ENCODE measurements at places on chromosomes 2 and 18.

DNA sequence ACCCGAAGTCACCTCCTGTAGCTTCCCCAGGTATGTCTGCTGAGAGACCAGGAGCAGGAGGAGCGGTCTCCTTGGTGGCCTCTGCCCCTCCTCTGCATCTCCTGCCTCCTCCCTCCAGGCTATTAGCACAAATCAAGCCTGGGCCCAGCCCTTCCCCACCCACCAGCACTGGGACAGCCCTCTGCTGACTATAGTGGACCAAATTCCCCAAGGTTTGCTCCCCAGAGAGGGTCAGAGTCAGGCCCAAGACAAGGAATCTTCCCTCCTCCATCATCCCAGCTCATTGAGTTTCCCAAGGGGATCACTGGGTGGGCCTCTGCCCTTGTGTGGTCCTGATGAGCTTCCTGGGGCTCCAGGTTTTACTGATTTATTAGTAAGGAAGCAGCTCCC is 62.1 kb downstream of the EMILIN2 start:
- no peak for DNase-seq

- peak; percentile 60 for DNase-seq
Observed at GRCh38 chr2:222939208-222939856, 78.5 kb downstream of the ACSL3 start.

GRCh38 chr18:25743646-25744151 is 346.7 kb downstream of the SS18 start:
- DNase-seq = peak; percentile 13

GRCh38 chr2:65264821-65265670 is 37.4 kb downstream of the ACTR2 start:
- DNase-seq = peak; percentile 76

GRCh38 chr18:60372596-60372995 is at the start of gene MC4R:
TSS of gene MC4R (minus strand) at chr18:60372775. CDS start at chr18:60372349, 426 bp downstream.
- DNase-seq = peak; percentile 92

DNA sequence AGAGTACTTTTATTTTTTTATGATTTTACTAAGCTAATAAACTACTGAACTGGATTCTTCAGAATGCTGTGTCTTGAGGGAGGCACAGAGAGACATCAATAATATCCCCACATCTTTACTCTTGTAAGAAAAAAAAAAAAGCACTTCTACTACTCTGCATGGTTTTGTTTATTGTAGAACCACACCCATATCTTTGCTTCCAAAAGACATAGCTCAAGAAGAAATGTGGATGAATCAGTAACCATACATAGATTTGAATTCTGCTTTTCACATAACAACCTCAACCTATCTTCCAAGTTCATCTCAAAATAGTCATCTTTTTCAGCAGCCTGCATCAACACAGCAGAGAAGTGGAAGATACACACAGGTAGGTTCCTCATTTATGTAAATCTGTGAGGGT is 12.2 kb upstream of the COL5A2 start:
- no peak for DNase-seq

DNA sequence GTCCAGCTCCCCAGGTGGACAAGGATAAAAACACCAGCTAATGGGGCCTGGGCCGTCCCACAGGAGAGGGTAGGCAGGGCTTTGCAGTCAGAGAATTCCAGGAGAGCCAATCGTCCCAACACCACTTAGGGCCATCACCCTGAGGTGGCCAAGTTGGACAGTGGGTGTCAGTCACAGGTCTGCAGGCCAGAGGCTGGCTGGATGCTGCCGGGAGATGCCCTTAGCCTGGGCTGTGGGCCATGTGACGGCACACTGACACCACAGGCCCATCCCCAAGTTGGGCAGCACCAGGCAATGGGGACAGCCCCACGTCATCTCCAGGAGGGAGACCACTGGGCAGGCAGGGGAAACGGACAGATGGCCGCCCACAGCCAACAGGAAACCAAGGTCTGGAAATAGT is 53.9 kb downstream of the KIF1A start:
- no peak for DNase-seq

GRCh38 chr2:100017633-100018032 is 124.8 kb downstream of the AFF3 start:
- peak; percentile 32 for DNase-seq

DNA sequence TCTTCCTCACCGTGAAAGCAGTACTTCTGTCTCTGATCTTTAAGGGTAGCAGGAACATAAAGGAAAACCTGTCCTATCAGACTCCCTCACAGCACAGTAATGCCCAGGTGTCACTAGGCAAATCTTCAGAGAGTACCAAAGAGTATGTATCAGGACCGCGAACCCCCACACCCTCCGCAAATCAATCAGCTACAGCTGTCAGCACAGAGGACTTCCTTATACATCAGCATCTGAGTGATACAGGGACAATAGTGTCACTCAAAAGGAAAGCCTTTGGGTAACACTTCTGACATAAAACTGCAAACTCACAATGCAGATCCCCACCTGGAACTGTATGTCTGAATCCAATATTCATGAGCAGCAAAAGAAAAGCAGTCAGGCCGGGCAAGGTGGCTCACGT is 2.6 kb downstream of the AFG3L2 start:
- no peak for DNase-seq

DNA sequence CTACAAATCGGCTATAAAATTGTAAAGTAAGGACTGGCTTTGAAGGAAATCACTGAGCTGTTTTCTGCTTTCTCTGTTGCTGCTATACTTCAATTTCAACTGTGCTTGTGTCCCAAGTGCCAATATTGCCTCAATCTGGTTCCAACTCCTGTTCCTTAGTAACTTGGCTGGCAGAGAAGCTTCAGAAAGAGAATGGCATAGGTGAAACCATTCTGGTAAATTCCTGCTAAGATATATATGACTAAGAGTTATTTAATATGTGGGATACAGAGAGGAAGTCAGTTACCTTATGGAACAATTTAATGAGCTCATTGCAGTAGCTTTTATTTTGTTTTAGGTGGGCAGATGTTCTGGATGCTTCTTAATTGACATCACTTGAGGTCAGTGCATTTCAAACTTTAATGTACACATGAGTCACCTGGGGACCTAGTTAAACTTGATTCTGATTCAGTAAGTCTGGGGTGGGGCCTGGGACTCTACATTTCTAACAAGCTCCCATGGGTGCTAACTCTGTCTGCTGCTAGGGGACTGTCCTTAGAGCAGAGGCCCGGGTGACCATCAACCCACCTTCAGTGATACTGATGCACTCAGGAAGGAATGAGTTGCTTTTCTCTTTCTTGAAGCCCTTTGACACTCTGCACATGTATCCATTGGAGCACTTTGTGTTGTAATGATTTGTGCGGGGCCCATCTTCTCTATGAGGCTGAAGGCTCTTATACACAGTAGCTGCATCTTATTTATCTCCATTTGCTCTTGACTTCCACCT is 47.6 kb downstream of the LIPG start:
- no peak for DNase-seq

- peak; percentile 10 for DNase-seq
Observed at GRCh38 chr18:4035521-4035920, 419.6 kb downstream of the DLGAP1 start.

- DNase-seq = no peak
Observed at GRCh38 chr2:234399451-234400246, 97.2 kb downstream of the ARL4C start.

DNA sequence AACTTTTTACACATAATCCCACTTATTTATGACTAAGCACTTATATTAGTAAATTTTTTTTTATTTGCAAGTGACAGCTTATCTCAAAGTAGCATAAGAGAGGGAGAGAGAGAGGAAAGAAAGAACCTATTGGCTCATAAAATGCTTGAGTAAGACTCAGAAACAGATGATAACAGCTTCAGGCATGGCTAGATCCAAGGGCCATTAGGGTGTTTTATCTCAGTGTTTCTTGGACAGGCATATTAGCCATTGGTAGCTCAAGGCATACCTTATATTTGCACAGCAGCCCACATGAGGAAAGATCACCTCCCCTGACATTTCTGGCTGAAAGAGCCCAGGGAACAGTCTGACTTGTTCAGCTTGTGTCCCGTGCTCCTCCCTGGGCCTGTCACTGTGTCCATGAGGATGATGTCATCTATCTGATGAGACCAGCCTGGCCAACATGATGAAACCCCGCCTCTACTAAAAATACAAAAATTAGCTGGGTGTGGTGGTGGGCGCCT is 64.4 kb downstream of the IL1R2 start:
- no peak for DNase-seq

DNA sequence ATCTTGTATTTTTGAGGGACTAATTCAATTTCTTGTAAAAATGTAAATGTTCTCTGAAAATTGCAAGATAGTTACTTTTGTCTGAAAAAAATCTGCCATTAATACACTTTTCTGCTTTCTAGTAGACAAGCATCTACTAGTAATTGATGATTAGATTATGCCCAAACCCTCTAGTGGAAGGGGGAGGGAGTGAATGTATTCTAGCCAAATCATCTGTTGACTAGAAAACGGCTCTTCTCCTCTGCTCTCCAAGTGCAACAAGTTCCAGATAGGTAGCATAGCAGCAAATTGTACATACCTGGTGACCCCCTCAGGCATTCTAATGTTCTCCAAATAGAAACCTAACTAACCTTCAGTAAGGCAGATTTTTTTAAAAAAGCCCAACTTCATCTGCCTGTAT is 58.6 kb downstream of the RELCH start:
- DNase-seq = peak; percentile 9

- no peak for DNase-seq
Observed at GRCh38 chr18:39799006-39799405, 2156.0 kb upstream of the PIK3C3 start.

GRCh38 chr18:56897122-56897521 is 246.0 kb downstream of the WDR7 start:
- no peak for DNase-seq

GRCh38 chr18:63312019-63312409 is 7.6 kb downstream of the BCL2 start:
- DNase-seq = no peak

- no peak for DNase-seq
Observed at GRCh38 chr2:103230796-103231195, 469.0 kb downstream of the TMEM182 start.

DNA sequence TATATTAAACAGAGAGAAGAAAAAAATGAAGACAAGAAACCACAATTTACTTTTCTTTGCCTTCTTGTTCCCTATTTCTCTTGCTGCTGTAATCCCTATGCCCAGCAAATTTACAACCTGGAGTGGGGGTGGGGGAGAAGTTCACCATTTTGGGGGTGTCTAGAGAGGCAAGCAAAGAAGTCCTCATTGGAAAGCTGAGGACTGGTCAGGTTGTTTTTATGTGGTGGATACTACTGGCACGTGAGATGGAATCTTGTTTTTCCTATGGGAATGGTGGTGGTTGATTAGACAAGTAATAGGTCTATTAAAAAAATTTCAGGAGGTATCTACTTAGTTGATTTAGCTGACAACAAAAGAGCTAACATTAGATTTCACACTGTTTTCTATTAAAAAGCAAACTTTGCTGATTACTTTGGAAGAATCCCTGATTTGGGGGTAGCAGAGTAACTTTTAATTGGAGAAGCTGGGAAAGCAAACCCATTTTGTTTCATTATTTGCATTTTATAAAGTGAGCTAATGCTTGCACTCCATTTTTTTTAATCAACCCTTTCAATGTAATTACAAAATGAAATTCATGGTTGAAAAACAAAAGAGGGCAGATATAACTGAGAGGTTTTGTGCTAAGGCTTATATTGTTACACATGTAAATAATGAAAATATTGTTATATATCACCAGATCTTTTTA is 6.0 kb downstream of the POU3F3 start:
- no peak for DNase-seq

- no peak for DNase-seq
Observed at GRCh38 chr18:59208602-59209125, 11.3 kb upstream of the GRP start.

- DNase-seq = no peak
Observed at GRCh38 chr18:62938487-62938886, 223.1 kb downstream of the PHLPP1 start.

GRCh38 chr2:240372101-240372500 is 63.4 kb upstream of the GPC1 start:
- no peak for DNase-seq

GRCh38 chr2:196677404-196677803 is 37.9 kb downstream of the CCDC150 start:
- DNase-seq = no peak

DNA sequence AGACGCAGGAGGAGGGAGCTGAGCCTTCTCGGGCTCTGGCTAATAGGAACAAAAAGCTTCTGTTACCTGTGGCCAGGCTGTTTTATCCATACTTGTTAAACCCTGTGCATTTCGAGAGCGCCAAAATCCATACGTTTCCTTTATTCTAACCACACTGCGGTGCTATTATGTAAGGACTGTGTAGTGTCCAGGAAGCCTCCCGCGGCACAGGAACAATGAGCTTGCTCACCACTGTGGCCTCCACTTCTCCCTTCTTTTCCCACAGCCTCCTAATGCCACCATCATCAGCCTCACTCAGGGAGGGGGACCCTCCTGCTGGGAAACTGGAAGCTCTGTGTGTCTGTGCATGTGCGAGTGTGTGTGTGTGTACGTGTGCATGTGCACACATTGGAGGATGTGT is 268.5 kb downstream of the HAUS1 start:
- no peak for DNase-seq

- no peak for DNase-seq
Observed at GRCh38 chr2:55556809-55557208, 37.3 kb downstream of the CFAP36 start.

DNA sequence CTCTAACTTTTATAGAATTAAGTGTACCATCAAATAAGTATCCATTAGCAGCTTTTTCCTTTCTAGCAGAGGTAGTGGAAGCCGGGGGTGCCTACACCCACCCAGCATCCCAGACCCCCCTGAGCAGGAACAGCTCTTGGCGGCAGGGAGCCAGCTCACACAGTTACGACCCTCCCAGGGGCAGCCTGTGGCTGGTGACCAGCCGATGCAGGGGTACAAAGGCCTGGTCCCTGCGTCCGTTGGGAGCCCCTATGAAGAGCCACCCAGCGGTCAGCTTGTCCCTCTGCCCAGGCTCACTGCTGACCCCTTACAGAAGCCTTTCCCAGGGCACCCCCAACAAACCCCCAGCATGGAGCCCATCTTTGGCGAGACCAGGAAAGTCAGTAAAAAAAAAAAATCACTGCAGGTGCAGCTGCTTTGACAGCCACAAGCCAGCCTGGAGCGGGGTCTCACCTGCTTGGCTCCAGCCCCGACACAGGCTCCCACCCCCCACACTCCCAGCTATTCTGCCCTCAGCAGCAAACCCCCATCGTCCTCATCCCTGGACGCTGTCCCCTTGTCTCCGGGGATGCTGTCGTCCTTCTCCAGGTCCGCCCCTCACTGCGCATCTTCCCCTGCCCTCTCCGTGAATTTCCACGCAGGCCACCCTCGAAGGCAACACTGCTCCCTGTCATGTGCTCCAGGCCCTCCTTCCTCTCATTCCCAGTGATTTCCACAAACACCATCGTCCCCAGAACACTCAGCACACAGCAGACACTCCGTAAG is 43.1 kb downstream of the GPC1 start:
- DNase-seq = no peak

DNA sequence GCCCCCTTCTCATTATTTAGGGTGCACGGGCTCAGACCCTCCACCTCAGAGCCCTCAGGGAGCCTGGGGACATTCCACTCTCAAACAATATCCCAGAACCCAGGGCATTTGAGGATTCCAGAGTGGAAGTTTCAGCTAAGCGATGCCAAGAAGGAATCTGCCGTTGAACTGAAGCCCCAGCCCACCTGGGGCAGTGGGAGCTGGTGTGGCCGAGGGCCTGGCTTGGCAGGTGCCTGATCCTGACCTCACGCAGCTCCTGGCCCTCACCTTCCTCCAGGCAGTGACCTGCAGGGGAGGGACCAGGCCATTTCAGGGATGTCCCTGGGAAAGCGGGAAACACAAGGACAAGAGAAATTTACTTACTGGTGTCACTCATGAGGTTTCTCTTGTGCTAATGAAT is 58.2 kb downstream of the ACKR3 start:
- no peak for DNase-seq

Measured in SK-N-DZ (cell line).